ENCODE measurements at places on chromosomes 1 and 21. TPM values are rescaled to one million over a fixed set of nuclear protein-coding genes. Genes with fewer than 3 reads are reported as not detected.

GRCh38 chr1:12592496-12592895 lies 25.5 kb downstream of the DHRS3 start:
- H3K27ac ChIP-seq: no peak overlapping the region
- no peak overlapping the region for H3K4me3 ChIP-seq
- no peaks in the 10 kb centered on the region for H3K27me3 ChIP-seq
- DNase-seq: no peak
- H3K36me3 ChIP-seq: peaks cover 5% of the 10 kb centered on the region

Gene OR6F1
- not detected for total RNA-seq

DNA sequence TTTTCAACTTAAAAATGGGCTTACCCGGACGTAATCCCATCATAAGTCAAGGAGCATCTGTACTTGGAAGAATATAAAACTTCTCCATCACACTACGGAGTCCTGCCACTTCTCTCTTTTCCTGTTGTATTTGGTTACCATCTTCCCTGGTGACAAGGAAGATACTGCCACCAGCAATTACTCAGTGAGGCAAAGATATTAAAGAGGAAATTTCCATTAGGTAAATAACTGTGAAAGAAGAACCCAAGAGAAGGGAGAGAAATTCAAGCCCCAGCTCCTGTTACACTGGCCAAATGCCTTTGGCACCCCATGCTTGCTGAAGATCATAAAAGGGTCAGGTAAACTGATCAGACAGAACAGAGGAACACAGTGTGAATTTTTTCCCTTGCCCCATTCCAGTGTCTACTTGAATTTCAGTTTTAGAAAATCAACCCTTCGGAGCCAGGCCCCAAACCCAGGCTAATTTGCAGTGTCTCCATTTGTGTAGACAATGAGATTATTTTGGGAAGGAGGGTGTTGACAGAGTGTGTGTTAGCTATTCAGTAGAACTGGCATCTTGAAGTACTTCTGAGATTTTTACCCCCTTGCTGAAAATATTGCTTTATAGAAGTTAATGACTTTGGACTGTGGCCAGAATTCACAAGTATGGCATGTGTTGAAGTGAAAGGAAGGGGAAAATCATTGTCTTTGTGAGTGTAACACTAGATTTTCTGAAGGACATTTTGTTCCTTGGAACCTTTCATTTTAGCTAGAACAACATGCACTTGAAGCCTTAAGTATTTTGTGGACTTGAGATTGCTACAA lies 167.1 kb downstream of the DHRS3 start:
- no peak overlapping the region for H3K27ac ChIP-seq
- H3K27me3 ChIP-seq: no peaks in the 10 kb centered on the region
- no peak for DNase-seq
- peaks cover 90% of the 10 kb centered on the region for H3K4me1 ChIP-seq

DNA sequence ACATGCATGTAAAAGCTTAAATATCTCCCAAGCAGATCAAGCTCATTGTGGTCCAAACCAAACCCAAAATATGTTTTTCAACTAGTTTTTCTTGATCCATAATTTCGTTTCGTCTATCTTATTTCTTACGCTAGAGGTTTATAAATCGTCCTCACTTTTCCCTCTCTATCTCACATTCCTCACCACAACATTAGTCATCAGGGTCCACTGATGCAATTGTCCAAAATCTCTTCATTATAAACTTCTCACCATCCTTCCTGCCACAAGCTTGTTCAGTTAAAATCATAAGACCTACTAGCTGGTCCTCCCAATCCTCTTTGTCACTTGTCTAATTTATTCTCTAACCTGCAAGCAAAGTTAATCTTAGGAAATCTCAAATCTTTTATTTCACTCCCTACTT lies 173.0 kb upstream of the PALMD start:
- H3K27me3 ChIP-seq: peaks cover 15% of the 10 kb centered on the region
- H3K36me3 ChIP-seq: no peaks in the 10 kb centered on the region
- H3K4me1 ChIP-seq: peaks cover 8% of the 10 kb centered on the region
- H3K27ac ChIP-seq: no peak overlapping the region
- no peak overlapping the region for H3K4me3 ChIP-seq

Gene LTN1
- 26.1 TPM for total RNA-seq

- peaks cover 24% of the 10 kb centered on the region for H3K4me1 ChIP-seq
- no peak for DNase-seq
- no peaks in the 10 kb centered on the region for H3K36me3 ChIP-seq
- H3K27me3 ChIP-seq: peaks cover 7% of the 10 kb centered on the region
- no peak overlapping the region for H3K27ac ChIP-seq
- no peak overlapping the region for H3K4me3 ChIP-seq
These were observed 3.7 kb upstream of the IRF6 start for GRCh38 chr1:209809611-209810010.

Gene BRDT
- total RNA-seq: not detected

DNA sequence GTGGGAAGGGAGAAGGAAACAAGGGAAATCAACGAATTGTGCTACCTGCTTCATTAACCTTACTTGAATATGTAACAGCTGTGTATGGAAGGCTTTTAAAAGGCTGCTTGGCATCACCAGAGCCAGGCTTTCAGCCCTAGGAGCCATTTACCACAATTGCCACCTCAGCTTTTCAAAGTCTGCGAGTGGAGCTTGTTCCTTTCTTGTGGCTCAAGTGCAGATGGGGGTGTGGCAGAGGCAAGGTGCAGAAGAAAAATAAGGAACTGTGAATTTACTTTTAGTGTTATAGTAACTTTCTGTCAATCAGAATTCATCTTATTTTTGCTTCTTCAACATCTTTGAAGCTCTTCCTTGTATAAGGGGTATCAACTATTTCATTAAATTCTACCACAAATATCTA lies 17.6 kb downstream of the CLCA2 start:
- no peak overlapping the region for H3K27ac ChIP-seq
- H3K4me3 ChIP-seq: no peak overlapping the region
- H3K36me3 ChIP-seq: no peaks in the 10 kb centered on the region

GRCh38 chr1:165927169-165927568 lies 99.8 kb downstream of the UCK2 start:
- no peak for DNase-seq
- H3K27ac ChIP-seq: no peak overlapping the region
- H3K4me1 ChIP-seq: no peaks in the 10 kb centered on the region
- no peaks in the 10 kb centered on the region for H3K36me3 ChIP-seq
- H3K4me3 ChIP-seq: no peak overlapping the region
- no peaks in the 10 kb centered on the region for H3K27me3 ChIP-seq

- no peaks in the 10 kb centered on the region for H3K36me3 ChIP-seq
- no peak for DNase-seq
- peak within 1 kb of the TSS; percentile 67 for H3K4me3 ChIP-seq
- peaks cover 20% of the 10 kb centered on the region for H3K27me3 ChIP-seq
- H3K4me1 ChIP-seq: peaks cover 11% of the 10 kb centered on the region
These were observed at the start of gene FAM43B for GRCh38 chr1:20551945-20552727. TSS of gene FAM43B (plus strand) at chr1:20552573. CDS start at chr1:20552974, 401 bp downstream.

DNA sequence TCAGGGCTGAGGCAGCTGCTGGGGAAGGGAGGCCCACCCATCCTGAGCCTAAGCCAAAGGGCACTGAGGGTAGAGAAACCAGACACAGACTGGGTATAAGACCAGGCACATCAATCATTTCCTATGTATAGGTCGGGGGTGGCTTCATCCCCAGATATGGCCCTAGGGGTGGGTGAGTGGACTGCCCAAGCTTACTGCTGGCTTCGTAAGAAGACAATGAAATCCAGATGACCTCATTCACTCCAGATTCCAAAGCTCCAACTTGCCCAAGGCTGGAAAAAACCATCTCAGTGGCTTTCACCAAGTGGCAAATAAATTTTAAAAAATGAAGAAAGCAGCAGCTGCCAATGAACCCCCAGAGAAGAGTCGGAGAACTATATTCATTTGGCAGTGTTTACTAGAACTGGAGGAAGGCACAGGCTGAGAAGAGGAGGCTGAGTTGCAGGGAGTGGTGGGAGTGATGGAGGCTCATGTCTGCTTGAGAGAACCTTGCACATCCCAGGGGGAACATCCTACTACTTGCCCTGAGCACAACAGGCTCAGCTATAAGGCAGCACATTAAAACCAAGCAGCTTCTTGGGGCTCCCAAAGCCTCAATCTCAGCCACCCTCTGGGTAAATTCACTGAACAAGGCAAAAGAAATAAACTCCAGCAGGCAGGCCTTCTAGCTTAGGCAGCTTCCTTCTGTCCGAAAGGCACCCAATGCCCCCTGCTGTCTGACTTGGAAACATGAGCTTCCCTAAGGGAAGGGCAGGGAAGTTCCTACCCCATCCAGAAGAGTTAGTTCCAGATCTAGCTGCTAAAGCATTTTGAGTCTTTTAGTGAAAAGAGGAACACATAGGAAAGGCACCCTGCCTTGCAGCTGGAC lies 14.1 kb downstream of the PEA15 start:
- peaks cover 26% of the 10 kb centered on the region for H3K36me3 ChIP-seq
- H3K4me3 ChIP-seq: no peak overlapping the region
- no peak for DNase-seq

GRCh38 chr1:213050745-213051126 lies 305 bp upstream of the RPS6KC1 start:
- no peaks in the 10 kb centered on the region for H3K27me3 ChIP-seq
- peaks cover 34% of the 10 kb centered on the region for H3K4me1 ChIP-seq
- peak overlapping the region; percentile 89 for H3K4me3 ChIP-seq
- peak overlapping the region; percentile 88 for H3K27ac ChIP-seq
- DNase-seq: no peak

DNA sequence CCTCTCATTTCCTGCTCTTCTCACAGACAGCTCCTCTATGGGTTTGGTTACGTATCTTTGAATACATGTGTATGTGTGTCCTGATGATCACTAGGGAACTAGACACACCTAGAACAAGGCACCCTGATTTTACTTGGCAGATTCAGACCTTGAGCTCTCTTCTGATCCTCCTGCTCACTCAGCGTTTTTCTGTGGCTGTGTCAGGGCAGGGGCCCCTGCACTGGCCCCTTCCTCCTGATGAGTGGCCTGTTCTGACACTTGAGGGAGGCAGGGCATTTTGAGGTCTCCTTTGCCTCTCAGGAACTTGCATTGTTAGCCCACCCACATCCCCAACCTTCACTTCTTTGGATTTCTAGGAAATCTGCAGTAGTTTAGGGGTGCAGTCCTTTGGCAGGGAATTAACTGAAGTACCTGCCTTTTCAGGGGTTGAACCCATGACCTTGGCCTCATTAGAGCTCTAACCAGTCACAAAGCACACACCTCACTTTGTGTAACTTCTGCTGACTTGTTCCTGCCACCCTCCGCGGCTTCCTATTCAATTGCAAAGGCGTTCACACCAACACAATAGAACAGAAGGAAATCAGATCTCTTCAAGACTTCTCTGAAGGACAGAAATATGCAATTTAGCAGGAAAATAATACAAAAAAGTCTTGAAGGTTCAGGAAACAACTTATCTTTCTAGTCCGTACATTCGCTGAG lies 8.8 kb downstream of the SMYD2 start:
- H3K4me1 ChIP-seq: peaks cover 35% of the 10 kb centered on the region
- H3K4me3 ChIP-seq: no peak overlapping the region
- peaks cover 2% of the 10 kb centered on the region for H3K36me3 ChIP-seq
- peak overlapping the region; percentile 90 for H3K27ac ChIP-seq

DNA sequence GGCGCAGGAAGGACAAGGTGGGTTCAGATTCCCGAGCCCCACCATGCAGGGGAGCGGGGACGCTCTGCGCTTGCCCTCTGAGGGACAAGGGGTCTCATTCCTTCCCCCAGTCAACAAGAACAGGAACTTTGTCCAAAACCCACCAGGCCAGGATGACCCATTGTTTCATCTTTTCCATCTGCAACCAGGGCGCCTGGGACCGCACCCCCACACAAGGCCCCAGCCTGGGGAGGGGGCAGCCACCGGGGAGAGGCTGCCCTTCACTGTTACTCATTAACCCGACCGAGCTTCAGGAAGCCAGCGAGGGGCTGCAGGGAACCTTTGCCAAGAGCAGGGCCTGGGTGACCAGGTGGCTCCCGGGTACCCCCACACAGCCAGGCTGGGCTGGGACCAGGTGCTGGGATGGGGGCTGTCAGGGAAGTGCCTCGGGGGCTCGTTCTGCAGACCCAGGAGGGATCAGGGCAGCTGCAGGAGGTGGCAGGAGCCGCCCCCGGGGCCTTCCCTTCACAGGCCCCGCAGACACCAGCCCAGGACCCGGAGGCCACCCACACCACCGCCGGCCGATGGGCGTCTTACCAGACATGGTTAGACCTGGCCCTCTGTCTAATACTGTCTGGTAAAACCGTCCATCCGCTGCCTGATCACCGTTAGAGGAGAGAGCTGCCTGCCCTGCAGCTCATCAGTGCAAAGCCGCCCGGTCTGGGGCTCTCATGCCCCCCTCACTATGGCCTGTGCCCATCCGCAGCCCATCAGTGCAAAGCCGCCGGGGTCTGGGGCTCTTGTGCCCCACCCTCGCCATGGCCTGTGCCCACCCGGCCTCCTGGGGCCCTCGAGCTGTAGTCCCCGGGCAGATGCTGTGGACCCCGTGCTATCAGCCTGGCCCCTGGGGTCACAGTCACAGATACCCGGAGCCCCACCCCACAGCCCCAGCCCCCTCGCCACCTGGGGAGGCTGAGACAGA lies 4.9 kb upstream of the TTLL10 start:
- no peak overlapping the region for H3K27ac ChIP-seq
- DNase-seq: peak; percentile 93
- peaks cover 4% of the 10 kb centered on the region for H3K4me1 ChIP-seq
- H3K27me3 ChIP-seq: peaks cover 4% of the 10 kb centered on the region
- H3K36me3 ChIP-seq: no peaks in the 10 kb centered on the region

DNA sequence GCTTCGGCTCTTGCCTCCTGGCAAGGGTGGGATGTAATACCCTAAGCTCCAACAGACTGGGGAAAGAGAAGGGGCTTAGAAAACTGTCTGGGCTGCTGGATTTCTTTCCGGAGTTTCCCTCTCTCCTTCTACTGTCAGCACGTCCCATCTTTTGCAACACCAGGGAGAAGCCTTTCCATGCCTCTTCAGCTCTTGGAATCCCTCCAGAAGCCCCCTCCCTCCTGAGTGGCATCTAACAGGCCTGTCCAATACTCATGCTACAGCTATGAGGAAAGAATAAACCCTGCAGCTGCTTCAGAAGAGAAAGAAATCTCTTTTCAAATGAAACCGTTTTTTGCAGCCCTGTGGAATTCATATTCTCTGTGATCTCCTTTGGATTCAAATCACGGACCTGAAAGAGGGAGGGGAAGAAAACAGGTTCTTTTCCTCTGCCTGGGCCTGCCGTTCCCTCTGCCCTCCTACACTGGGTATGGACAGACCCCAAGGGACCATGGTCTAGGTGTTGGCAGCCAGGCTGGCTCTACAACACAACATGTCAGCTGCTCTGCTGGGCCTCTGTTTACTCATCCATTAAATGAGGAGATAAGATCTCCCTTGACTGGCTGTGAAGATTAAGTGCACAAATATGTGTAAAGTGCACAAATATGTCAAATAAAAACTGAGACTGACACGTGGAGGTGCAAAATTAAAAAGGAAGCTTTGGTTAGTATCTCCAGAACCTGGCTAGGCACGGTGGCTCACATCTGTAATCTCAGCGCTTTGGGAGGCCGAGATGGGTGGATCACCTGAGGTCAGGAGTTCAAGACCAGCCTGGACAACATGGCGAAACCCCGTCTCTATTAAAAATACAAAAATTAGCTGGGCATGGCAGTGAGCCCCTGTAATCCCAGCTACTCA lies 6.0 kb upstream of the CAPN2 start:
- peak overlapping the region; percentile 97 for H3K27ac ChIP-seq
- H3K36me3 ChIP-seq: no peaks in the 10 kb centered on the region
- H3K4me3 ChIP-seq: peak overlapping the region; percentile 54
- no peaks in the 10 kb centered on the region for H3K27me3 ChIP-seq

GRCh38 chr21:25039461-25040380 lies 567.6 kb downstream of the MRPL39 start:
- no peak overlapping the region for H3K27ac ChIP-seq
- H3K27me3 ChIP-seq: no peaks in the 10 kb centered on the region
- no peaks in the 10 kb centered on the region for H3K36me3 ChIP-seq
